HuH-7.5 (cell line): ENCODE measurements at places on chromosomes 2 and 18.

DNA sequence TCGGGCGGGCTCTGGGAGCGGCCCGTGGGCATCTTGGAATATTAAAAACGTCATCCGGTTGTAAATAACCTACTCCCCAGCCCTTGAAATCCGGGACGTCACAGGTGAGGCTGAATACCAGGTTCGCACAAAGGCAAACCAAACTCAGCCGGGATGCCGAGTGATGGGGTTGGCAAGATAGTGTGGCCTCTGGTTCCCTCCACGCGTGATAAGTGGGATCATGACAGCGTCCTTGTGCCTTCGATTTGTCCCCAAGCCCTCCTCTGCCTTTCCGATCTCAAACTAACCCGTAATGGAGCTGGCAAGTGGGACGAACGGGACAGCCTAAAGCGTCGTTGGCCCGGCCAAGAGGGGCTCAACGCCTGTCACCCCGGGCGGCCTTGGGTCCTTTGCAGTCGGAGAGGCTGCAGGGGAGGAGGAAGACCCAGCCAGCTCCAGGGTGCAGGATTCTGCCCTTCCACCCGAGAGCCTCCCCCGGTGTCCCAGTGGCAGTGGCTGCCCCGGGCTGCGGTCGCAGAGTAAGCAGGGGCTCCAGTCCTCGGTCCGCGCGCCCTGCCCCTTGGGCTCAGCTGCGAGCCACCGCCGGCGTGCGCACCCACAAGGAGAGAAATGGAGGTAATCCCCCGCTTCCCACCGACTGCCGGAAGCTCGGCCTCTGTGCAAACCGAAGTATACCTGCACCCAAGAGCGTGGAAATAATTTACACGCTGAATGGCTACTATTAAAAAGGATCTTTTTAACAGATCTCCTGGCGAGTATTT, 13.4 kb upstream of the PAX3 start:
- no peak for DNase-seq

DNA sequence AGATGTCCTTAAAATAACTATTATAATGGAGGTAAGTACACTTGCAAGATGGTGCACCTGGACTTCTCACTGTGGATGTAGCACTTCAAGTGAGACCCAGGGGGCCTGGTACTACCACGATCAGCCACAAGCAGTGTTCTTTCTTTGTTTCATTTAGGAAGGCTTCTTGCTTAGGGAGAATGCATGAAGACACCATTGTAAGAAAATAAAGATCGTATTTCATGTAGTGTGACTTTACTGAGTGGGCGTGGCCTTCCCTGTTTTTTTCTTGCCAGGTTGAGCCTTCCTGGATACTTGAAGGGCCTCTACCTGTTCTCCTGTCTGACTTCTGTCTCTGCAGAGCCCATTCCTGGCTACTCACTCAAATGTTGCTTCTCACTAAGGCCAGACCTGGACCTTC, 615.6 kb upstream of the SOX11 start:
- DNase-seq = no peak

GRCh38 chr18:28175930-28176697, 816 bp downstream of the CDH2 start:
- DNase-seq = peak; percentile 42

DNA sequence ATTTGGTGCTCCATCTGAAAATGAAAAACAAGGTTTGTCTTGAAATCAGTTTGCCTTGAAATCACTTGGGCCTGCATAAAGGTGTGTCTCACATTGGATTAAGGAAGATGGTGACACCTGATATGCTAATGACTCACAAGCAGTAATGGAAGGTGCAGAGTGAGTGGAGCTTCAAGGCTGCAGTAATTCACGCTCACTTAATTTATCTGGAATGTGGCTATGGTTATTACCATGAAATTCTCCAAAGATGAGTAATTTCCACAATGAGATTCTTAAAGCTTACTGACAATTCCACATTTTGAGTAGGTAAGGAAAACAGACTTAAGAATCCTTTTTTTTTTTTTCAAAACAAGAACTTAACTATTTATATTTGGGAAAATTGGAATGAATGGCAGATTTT, 156.8 kb downstream of the PAX3 start:
- no peak for DNase-seq

DNA sequence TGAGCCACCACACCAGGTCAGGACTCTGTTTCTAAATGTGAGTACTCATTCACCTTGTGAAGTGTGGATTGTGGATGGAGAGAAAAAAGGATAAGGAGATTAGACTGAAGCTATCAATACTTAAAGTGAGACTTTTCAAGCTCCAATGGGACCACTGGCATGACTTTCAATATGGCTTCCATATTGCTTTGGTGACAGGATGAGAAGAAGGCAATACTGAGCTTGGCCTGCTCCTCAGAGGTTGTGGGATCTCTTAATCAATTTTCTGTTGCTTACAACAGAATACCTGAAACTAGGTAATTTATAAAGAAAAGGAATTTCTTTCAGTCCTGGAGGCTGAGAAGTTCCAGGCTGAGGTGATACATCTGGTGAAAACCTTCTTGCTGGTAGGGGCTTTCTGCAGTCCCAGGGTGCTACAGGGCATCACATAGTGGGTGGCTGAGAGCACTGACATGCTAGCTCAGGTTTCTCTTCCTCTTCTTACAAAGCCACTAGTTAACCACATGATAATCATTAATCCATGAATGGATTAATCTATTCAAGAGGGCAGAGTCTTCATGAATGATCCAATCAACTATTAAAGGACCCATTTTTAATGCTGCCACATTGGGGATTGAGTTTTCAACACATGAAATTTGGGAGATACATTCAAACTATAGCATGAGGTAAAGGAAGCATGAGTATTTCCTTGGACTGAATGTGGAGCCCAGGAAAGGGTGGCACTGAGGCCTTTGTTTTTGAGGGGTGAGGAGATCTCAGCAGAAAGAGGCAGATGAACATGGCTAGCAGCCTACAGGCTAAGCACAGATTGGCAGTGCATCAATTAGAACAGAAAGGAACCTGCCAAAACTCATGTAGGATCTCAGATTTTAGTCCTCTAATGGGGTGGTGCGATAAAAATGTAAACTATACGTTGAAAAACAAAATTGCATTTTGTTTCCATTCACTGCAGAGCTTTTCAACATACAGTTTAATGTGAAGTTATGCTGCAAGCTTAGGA, 274.5 kb downstream of the PIK3C3 start:
- DNase-seq = no peak

DNA sequence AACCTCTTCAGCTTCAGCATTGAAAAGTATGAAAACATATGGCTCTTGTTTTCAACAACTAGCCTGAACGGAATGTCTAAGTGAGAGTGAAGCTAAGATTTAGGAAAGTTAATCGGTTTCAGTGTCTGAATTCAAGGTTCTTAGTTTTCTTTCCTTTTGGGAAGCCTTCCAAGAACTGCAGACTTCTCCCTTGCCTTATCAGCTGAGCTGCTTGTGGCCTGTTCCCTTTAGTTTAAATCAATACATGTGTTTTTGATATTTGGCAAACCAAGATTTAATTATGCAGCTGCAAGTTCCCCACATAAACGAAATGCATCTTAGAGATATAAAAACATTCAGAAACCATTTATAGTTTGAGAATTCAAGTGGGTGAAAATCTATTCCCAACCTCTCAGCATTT, 274.3 kb upstream of the NRP2 start:
- DNase-seq = no peak

- DNase-seq = no peak
Observed at GRCh38 chr2:136005462-136006196, 20.2 kb upstream of the DARS1 start.

DNA sequence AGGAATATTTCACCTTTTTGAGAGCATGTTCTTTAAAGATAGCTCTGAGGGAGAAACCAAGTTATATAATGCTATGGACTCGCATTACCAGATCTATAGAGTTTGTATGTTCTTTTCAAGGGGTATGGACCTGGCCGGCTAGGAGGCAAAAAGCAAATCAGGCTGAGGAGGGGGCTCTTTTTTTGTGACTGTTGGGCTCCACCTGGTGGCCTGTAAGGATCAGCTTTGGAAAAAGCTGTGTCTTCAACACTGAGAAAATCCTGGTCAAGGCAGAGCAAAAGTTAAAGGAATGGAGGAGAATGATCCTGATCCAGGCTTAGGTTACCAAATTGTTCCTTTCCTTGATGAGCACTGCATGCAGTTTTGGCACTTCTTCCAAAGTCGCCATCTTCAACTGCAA, 180.5 kb downstream of the DIS3L2 start:
- DNase-seq = peak; percentile 22

- DNase-seq = no peak
Observed at GRCh38 chr18:77081390-77081778, 51.2 kb downstream of the MBP start.

DNA sequence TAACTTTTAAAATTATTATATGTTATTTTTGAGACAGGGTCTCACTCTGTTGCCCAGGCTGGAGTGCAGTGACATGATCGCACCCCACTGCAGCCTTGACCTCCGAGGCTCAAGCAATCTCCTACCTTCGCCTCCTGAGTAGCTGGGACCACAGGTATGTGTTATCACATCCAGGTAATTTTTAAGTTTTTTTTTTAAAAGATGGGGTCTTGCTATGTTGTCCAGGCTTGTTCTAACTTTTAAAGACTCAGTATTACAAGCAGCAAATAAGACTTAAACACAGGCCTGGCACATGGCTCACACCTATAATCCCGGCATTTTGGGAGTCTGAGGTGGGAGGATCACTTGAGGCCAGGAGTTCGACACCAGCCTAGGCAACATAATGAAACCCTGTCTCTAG, 101.2 kb downstream of the ASXL2 start:
- DNase-seq = no peak

GRCh38 chr18:33404244-33404873, 36.2 kb downstream of the CCDC178 start:
- DNase-seq = no peak

- DNase-seq = no peak
Observed at GRCh38 chr2:55108456-55109160, 58.4 kb upstream of the RTN4 start.

GRCh38 chr2:211494085-211494484, 937.7 kb downstream of the CPS1 start:
- DNase-seq = no peak

GRCh38 chr2:43158259-43158880, 68.0 kb downstream of the ZFP36L2 start:
- DNase-seq = no peak

DNA sequence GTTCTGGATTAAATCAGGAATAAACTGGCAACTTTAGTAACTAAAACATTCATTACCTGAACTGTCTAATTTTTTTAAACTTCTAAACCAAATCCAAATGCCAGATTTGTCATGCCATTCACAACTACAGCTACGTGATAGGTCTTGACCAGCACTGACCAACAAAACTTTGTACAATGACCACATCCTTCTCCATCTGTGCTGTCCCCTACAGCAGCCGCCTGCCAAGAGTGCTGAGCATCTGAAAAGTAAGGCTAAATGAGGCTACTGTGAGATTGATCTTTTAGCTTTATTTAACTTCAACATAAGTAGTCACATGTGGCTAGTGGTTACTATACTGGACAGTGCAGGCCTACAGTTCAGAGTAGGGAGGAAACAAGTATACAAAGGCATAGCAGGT, 7.6 kb downstream of the FAM168B start:
- no peak for DNase-seq

DNA sequence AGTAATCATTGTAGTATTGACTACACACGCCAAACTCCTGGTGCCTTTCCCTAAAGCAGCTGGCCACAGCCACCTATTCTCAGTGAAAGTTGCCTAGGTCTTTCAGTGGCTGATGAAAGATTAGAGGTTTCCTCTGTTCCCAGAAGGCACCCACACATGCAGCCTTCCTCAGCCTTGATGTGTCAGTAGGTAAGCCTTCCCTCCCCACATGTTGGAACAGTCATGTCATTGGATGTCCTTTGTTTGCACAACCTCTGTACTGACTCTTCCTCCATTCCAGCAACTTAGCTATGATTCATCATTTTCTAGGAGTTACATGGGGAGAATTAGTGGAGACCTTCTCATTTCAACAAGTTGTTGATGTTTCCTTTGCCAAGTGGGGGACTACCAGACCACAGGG, 630.8 kb upstream of the SLC39A10 start:
- DNase-seq = no peak

GRCh38 chr18:42436222-42436765, 481.3 kb downstream of the PIK3C3 start:
- no peak for DNase-seq

DNA sequence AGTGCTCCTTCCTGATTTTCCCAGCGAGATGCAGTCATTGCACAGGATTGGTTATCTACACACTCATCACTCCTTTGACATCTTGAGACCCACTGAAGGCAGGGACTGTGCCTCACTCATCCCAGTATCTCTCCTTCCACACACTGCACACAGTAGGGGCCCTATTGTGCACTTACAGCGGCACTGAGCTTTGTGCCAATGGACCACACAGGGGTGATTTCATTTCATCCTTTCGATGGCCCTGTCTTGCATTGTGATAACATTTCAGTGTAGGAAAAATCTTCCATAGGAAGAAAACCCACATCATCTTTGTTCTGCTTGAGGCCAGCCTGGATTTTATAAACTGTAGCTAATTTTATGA, 11.0 kb upstream of the LRRFIP1 start:
- DNase-seq = no peak

GRCh38 chr18:44915661-44916060, 235.0 kb downstream of the SETBP1 start:
- DNase-seq = no peak

DNA sequence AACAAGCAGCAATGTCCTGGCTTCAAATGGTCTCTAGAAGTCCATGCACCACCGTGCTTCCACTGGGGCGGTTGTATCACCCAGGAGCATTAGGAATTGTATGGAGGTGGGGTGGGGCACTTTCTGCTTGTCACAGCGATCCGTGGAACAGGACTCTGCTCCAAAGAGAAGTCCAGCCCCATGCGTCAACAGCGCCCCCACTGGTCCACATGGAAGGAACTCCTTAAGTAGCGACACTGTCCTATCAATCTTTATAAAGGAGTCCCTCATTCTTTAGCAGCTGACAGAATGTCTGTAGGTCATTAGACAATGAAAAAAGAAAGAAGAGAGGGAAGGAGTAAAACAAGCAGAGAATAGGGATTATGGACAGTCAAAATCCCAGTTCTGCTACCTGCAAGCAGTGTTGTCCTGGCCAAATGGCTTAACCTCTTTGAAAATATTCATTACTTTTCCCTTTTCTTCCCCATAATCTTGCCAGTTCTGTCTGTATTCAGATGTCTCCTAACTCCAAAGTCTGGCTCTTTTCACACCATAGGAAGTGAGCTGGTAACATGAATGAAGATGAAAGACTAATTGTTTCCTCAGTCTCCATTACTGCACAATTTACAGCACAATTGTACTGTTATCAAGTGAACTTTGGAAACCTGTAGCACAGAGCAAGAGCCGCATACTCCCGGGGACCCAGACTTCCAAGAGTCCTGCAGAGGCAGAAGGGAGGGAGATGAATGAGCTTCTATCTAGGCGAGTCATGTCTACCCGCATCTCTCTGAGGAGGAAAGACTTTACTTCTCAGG, 9.9 kb downstream of the NFE2L2 start:
- no peak for DNase-seq

GRCh38 chr18:43563780-43564179, 286.5 kb upstream of the SYT4 start:
- DNase-seq = peak; percentile 1

GRCh38 chr2:25586726-25587144, 86.6 kb downstream of the DTNB start:
- no peak for DNase-seq
